Activated T-helper 17 cell treated with anti-CD3 and anti-CD28 coated beads, Interleukin-2, amount 50 U/mL, for 72 hours (primary cell): ENCODE measurements at places on chromosomes 3 and 15. TPM values are rescaled to one million over a fixed set of nuclear protein-coding genes. Genes with fewer than 3 reads are reported as not detected.

DNA sequence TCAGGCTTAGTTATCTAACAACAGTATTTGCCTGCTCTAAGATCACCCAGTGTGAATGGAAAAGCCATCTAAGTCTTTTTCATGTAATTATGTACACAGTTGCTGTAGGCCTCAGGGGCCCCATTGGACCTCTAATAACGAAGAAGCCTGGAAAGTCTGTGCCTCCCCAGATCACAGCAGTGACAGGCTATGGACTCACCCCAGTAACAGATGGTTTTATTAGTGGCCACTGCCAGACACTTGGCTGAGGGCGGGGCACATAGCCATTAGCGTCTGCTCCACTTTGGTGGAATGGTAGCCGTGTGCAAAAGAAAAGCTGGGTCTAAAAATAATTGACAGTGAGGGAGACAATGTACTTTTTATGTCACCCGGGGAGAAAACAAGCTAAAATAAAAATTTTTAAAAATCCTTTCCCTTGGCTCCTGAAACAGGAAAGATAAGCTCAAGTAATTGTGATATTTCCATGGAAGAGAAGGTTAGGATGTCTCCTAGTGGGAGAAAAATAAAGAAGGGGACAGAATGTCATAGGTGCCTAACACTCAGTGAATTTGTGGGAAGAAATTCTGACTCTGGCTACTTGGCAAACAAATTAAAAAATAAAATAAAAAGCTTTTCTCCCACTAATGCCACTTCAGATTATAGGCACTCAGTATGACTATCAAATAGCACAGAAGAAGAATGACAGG, 44.3 kb upstream of the ZNF385D start:
- ATAC-seq, result no peak

DNA sequence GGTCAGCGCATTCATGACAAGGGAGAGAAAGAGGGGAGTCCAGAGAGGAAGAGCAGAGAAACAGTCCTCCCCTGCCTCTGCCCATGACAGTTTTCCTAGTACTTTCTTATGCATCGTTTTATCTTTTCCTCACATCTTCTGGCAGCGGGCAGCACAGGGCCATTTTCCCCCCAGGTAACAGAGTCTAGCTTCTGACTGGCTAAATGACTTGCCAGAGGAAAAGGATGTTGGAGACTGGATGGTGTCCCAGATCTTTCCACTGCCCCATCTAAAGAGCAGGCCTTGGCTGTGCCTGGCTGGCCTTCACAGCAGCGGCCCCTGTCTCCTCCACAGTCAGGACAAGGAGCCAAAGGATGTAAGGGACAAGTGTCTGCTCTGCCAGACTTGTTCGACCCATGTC, 59.3 kb downstream of the CTDSPL start:
- ATAC-seq, result no peak

The ARGFX gene
- not detected for total RNA-seq

DNA sequence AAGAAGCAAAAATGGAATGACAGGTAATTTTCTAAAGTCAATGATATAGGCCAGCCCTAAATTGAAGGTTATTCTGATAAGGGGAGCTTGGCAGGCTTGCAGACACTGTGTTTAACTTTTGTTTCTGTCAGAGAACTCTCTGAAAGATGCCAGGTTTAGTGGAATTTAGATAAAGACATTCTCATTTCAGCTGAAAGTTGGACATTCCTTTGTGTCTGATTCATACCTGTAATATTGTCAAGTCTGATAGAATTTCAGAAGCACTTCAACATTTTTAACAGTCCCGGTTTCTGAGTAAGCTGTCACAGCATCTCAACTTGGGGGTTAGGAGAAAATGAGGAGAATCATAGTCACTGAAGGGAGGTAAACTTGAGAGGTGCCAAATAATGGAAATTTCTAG, 84.0 kb downstream of the DIPK2A start:
- ATAC-seq, result no peak

DNA sequence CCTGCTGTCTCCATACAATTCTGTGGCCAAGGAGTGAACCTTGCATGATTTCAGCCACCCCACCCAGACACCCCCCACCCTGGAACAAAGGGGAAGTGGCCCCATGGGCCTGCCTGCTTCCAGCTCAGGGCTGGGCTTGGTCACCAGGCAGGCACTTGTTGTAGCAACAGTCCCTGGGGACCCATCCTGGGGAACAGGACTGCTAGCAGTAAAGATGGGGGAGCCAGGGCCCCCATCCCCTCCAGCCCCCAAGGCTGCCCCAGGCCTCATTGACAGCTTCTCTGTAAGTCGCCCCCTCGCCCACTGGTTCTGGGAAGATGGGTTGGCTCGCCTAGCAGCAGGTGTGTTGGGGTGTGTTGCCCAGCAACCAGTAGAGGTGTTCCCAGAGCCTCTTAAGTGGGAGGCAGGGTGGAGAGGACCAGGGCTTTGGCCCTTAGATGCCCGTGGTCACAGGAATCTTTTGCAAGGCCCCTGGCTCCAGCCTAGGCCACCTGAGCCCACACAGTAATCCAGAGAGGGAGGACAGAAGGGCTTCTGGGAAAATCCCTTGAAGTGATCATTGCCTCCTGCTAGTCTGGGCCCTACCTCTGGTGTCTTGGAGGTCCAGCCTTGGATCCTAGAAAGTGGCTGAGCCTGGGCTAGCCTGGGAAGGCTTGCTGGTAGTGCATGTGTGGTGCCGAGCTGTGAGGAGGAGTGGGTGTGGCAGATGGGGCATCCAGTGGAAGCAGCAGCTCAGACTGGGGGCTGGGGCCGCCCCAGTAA, 48.9 kb downstream of the CYP11A1 start:
- no peak for ATAC-seq

- no peak for ATAC-seq
Observed at GRCh38 chr3:188348435-188349244, 194.7 kb downstream of the LPP start.

GRCh38 chr3:14398797-14399106, 3.7 kb upstream of the SLC6A6 start:
- ATAC-seq, result no peak

- ATAC-seq, result no peak
Observed at GRCh38 chr3:87462228-87462627, 185.8 kb upstream of the POU1F1 start.

GRCh38 chr3:171789759-171790505, 20.4 kb downstream of the PLD1 start:
- ATAC-seq, result no peak

The ZBED2 gene
- 429 TPM for total RNA-seq

The GNAT1 gene
- total RNA-seq, result not detected

- no peak for ATAC-seq
Observed at GRCh38 chr3:52532517-52532837, 1.2 kb downstream of the NT5DC2 start.

DNA sequence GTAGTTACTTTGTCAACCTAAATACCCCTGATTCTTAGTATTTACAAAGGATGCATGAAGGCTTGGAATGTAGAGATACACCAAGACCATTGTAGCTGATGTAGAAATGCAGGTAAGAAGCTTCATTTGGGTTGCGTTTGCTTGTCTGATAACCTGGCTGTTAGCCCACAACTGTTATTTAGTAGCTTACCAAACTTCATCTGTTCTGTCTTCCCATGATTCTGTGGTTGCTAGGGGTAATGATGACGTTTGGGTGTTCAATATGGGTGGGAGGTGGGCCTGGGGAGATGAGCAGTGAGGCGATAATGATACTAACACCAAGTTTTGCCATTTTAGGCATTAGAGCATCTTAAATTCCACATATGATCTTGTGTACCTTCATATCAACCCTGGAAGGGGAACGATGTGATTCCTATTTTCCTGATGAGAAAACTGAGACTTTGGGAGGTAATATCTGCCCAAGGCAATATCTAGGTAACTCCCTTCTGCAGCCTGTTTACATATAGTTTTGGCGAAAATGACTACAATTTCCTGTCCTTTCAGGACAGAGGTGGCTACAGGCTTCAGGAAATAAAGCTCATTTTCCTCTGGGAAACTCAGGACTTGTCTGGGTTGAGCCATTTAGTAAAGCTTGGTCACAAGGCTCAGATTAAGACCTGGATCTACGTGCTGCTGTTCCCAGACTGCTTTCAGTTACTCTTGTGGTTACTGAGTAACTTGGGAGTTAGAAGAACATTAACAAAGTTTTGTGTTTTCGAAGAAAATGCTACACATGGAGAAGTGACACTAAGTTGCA, 26.8 kb downstream of the FNDC3B start:
- no peak for ATAC-seq

DNA sequence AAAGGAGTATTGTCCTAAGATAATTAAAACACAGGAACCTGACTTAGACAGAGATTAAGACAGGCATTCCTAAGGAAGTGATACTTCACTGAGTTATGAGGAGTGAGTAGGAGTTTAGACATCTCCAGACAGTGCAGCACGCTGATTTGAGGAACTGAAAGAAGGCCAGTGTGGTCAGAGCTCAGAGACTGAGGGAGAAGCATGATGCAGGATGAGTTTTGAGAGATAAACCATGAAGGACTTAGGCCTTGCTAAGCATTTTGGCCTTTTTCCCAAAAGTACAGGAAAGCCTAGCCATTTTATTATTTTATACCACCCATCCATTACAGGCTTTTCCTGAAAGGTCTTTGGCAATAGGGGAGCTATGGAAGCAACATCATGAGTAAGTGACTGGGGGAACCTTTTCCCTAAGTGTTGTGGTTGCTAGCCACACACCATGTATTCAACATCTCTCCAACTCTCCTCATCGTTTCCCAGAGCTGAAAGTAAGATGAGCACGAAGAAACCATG, 375.6 kb upstream of the TPRG1 start:
- peak; percentile 70 for ATAC-seq

- peak; percentile 13 for ATAC-seq
Observed at GRCh38 chr15:45521596-45522327, 793 bp downstream of the SLC30A4 start.

DNA sequence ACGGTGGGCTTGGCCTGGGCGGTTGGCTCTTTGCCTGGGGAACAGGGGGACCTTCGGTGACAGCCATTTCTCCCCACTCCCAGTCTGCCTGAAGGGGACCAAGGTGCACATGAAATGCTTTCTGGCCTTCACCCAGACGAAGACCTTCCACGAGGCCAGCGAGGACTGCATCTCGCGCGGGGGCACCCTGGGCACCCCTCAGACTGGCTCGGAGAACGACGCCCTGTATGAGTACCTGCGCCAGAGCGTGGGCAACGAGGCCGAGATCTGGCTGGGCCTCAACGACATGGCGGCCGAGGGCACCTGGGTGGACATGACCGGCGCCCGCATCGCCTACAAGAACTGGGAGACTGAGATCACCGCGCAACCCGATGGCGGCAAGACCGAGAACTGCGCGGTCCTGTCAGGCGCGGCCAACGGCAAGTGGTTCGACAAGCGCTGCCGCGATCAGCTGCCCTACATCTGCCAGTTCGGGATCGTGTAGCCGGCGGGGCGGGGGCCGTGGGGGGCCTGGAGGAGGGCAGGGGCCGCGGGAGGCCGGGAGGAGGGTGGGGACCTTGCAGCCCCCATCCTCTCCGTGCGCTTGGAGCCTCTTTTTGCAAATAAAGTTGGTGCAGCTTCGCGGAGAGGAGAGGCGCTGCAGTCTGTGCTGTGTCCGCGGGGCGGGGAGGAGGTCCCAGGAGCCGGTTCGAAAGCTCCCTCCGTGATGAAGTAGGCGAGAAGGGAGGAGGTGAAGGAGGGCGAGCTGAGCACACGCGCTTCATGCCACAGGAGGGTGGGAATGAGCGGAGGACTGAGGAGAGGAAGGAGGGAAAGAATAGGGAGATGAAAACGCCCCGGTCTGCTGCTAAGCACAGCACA, 9.6 kb downstream of the CLEC3B start:
- ATAC-seq, result no peak

GRCh38 chr15:62742409-62743171, 300.0 kb upstream of the TPM1 start:
- ATAC-seq, result peak; percentile 60

- no peak for ATAC-seq
Observed at GRCh38 chr15:77964193-77964592, 113.3 kb downstream of the TBC1D2B start.

DNA sequence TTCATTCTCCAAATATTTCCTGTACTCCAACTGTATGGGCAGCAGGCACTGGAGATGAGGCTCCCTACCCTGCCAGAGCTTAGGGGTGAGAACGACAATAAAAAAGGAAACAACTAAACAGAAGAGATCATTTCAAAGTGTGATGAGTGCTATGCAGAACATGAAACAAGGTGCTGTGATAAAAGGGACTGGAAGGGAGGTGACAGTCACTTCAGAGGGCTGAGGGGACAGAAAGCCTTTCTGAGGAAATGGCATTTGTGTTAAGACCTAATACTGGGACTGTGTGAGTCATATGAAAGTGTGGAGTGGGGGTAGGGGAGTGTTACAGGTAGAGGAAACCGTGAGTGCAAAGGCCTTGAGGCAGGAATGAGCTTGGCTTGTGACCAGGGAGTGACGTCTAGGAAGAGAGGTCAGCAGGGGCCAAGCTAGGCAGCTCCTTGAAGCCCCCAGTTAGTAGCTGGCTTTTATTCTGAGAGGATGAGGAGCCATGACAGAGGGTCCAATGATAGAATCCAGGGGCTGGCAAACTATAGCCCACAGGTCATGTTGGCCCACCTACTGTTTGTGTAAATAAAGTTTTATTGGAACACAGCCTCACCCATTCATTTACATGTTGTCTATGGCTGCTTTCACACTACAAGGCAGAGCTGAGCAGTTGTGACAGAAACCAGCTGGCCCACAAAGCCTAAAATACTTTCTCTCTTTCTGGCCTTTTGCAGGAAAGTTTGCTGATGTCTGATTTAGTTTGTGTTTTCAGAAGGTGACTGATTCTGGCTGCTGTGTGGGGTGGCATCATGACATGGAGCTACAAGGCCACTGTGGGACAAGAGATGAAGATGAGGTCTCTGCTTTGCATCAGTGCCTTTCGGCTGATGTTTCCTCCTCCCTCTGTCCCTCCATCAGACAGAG, 56.6 kb downstream of the LSM3 start:
- ATAC-seq, result peak; percentile 14

The AMT gene
- total RNA-seq, result 1.9 TPM

- ATAC-seq, result no peak
Observed at GRCh38 chr3:133270631-133271030, 129.2 kb upstream of the BFSP2 start.

- ATAC-seq, result no peak
Observed at GRCh38 chr3:98699132-98699531, 64.0 kb upstream of the ST3GAL6 start.

DNA sequence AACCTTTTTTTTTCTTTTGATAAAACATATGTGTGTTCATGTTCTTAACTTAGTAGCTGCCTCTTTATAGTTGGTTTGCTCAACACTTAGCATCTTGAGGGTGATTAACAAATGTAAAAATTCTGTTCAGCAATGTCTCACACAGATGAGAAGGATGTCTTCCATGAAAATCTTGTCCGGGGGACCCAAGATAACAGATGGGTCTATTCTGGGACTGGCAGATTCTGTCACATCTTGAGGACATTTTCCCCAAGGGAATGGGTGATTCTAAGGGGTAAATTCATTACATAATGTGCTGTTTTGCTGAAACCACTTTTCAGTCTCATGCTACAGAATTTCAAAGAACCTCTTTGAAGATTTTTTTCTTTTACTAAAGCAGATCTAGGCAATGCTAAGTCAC, 342.2 kb downstream of the IGSF11 start:
- ATAC-seq, result no peak

- no peak for ATAC-seq
Observed at GRCh38 chr3:13338996-13339395, 81.1 kb downstream of the NUP210 start.

The PLA2G4E gene
- total RNA-seq, result not detected
